ENCODE measurements at places on chromosomes 2 and 18. TPM values are rescaled to one million over a fixed set of nuclear protein-coding genes. Genes with fewer than 3 reads are reported as not detected.

The TTC21B gene
- total RNA-seq, result 68.3 TPM

DNA sequence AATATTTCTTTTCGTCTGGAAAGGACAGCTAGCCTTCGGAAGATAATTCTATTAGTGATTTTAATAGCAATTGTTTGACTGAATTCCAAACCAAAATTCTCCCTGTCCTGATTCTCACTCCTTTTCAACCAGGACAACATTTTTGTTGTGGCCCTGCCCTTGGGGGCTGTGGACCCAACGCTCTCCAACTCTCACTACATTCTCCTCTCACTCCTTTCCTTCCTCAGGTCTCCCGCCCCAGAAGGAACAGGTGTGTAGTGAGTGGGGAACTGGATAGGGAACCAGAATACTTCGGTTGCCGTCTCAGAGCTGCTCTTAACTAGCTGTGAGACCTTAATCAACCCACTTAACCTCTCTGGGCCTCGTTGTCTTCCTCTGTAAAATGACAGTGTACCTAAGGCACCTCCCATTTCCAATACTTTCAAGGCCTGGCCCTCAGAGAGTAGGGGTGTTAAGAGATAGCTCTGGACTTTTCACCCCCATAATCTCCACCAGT is 638 bp upstream of the ADD2 start:
- no peak for DNase-seq

DNA sequence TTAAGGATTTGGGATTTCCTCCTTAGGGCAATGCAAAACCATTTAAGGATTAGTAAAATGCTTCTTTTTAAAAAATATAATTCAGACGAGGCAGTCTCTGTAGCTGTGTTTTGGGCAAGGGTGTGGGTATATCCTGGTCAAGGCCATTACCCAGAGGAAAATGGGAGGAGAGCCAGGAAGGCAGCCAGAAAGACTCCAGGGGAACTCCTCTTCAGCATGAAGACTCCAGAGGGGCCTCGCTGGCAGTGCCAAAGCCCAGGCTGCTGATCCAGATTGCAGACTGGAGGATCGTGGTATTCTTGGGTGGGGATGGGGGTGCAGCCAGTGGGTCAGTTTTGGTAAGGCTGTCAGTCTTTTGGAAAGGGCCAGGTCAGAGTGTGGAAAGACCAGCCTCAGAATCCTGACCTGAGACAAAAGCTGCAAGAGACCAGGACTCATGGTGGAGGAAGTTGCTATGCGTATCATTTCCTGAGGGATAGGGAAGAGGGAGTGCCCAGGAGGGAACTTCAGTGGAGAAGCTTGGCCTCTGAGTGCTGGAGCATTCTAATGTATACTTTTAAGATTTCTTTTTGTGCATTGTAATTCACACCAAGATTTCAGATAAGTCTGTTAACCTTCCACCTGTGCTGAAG is 20.9 kb upstream of the RAB11FIP5 start:
- DNase-seq, result no peak

The OR6B2 gene
- total RNA-seq, result not detected

DNA sequence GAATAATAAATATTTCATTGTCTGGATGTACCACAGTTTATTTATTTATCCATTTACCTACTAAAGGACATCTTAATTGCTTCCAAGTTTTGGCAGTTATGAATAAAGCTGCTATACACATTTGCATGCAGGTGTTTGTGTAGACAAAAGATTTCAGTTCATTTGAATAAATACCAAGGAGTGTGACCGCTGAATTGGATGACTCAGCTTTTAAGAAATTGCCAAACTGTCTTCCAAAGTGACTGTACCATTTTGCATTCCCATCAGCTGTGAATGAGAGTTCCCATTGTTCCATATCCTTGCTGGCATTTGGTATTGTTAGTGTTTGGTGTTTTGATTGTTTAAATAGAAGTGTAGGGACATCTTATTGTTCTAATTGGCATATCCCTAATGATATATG is 36.2 kb upstream of the FMNL2 start:
- no peak for DNase-seq

DNA sequence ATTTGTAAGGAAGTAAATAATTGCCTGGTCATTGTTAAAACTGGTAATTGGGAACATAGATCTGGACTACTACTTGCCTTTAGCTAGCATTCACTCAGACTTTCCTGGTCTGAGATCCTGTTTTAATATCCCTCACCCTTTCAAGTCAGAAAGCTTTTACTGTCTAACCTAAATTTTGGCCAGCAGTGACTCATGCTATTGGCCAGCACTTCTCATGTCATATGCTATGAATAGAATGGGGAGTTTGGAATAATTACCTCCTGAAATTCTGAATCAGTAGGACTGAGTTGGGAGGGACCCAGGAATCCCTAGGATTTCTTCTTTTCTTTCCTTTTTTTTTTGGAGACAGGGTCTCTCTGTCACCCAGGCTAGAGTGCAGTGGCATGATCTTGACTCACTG is 19.3 kb downstream of the STK36 start:
- no peak for DNase-seq

DNA sequence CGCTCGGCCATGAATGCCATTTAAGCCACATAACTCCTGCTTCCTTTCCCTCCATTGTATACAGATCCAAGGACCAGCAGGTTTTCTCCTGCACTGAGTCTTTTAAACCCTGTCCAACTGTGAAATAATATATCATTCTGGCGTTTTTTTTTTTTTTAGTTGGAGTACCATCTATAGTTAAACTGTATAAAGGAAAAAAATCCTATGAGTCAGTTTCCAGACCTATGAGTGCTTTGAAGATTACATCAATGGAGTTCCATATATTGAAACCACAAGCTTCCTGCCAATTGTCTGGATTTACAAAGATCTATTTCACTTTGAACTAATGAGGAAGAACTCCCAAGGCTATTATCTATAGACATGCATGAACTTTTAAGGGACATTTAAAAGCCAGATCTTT is 2.4 kb upstream of the MALT1 start:
- DNase-seq, result no peak

The EPB41L3 gene
- 72.7 TPM for total RNA-seq

The NCKAP5 gene
- total RNA-seq, result 14.0 TPM

DNA sequence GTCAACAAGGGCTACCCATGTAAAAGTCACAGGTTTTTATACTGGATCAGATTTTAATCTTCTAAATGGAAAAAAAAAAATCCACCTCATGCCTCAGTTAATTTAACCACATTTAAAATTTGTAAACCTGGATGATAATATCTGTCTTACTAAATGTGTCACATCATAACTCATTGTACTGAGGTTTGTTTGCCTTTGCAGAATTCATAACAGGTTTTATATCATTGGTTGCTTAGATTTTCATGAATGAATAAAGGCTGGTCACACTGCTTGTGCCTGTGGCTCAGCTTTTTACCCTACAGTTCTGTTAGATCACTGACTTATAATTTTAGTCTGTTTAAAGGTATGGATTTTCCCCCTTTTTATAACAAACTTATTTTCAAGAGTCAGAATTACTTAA is 48.9 kb downstream of the PSMD14 start:
- DNase-seq, result no peak

DNA sequence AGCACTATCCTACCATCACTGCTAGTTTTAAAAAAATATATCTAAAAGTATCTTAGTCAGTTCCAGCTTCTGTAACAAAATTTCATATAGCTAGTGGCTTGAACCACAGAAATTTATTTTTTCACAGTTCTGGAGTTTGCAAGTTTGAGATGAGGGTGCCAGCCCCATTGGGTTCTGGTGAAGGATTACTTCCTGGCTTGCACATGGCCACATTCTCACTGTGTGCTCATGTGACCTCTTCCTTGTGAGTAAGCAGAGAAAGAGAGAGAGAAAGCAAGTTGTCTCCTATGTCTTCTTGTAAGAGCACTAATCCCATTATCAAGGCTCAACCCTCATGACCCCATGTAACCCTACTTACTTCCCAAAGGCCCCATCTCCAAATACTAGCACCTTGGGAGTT is 158.9 kb downstream of the DOK6 start:
- DNase-seq, result no peak

DNA sequence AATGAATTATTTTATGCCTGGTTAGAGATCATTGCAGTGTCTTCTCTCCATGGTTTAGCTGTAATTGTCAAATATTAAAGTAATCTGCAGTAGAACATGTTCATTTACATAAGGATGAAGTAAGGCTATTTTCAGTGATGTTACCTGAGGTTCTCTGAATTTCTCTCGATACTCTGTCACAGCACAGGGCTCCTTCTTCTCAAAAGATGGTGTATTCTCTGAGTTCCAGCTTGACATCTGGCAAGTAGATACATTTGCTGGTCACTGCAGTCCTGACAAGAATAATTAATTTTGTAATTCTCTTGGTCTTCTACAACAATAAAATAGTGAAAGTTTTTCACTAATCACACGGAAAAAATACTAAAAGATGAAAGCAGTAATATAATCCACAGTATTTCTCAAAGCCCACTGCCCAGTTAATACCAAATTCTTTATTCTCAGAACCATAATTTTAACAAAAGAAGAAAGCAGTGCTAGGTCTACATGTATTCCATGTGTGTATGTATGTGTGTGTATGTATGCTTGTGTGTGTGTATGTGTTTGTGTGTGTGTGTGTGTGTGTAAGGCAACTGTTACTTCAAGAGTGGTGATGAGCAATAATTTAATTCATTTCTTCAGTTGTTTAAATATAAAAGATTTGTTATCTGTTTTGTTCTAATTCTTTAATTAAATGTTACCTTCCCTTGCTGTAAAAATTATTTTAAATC is 1165.5 kb upstream of the SLC39A10 start:
- no peak for DNase-seq
